ENCODE measurements at places on chromosomes 4 and X.

DNA sequence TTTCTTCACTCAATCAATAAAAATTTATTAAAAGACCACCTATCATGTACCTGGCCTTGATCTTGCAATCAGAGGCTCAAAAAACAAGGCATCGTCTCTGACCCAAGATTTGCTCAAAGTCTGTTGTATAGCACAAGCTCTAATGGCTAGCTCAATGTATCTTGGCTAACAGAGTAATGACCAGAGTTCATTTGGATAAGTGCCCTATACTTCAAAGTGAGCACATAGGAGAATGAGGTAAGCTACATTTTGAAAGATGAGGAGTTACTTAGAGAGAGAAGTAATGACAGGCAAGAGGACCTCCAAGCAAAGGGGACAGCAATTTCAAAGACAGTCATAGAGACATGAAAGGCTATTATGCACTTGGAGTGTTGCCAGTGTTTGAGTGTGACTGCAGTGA is 22.9 kb upstream of the GABRQ start:
- no peak for DNase-seq

- peak; percentile 14 for DNase-seq
These were observed 18.4 kb upstream of the ACE2 start for GRCh38 chrX:15619053-15619755.

DNA sequence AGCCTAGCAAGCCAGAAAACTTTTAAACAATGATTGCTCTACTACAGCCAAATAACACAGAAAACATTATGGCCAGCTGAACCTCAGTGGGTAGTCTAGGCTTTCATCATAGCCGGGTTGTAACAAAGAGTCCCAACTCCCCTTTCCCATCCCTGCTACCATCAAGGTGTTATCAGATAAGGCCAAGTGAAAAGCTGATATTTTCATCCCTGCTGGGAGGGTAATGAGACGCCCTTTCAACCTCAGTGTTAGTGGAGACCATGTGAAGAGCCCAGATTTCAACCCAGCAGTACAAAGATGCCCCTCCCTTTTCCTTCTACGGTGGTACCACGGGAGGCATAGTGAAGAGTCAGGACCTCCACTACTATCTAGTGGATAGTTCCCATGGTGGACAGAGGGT is 433.7 kb downstream of the GPM6A start:
- no peak for DNase-seq

DNA sequence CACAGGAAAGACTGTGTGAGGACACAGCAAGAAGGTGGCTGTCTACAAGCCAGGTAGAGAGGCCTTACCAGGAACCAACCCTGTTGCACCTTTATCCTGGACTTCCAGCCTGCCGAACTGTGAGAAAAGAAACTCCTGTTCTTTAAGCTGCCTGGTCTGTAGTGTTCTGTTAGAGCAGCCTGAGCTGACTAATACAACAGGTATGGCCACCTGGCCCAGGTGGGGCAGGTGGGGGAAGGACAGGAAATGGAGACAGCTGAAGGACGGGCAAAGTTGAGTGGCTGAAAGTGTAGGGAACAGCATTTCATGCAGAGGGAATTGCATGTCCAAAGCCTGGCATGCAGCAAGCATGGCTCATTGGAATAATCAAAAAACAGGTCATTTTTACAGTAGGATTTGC is 35.1 kb downstream of the CYTL1 start:
- DNase-seq = no peak

- peak; percentile 21 for DNase-seq
These were observed 13.3 kb downstream of the MGARP start for GRCh38 chr4:139266583-139267257.

- DNase-seq = no peak
These were observed 2.6 kb upstream of the KIAA0232 start for GRCh38 chr4:6779667-6780565.
